ENCODE measurements at places on chromosomes 7 and 10.

GRCh38 chr7:41972270-41972669 is 264.7 kb downstream of the GLI3 start:
- no peak for DNase-seq

- DNase-seq: no peak
Measured at GRCh38 chr10:83678850-83679249, 460.5 kb upstream of the GHITM start.

DNA sequence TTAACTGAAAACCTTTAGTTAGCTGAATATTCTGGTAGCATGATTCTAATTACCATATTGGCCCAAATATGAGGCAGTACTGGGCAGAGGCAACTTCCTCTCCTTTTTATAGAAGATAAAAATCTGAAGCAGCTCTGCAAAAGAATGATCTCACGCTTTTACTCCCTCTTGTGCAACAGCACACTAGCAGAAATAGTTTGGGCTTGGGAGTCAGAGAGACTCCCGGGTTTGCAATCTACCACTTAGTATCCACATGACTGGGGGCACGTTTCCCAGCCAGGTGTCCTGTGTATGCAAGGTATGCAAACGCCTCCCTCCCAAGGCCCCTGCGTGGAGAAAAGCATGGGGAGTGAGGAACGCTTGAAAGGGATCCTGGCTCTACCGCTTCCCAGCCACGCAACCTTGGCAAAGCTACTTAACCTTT is 47.2 kb upstream of the RHEB start:
- DNase-seq: no peak

- no peak for DNase-seq
Measured at GRCh38 chr7:80640846-80641245, 2.4 kb downstream of the CD36 start.

GRCh38 chr7:147472556-147472955 is 1118.0 kb upstream of the C7orf33 start:
- DNase-seq: no peak

DNA sequence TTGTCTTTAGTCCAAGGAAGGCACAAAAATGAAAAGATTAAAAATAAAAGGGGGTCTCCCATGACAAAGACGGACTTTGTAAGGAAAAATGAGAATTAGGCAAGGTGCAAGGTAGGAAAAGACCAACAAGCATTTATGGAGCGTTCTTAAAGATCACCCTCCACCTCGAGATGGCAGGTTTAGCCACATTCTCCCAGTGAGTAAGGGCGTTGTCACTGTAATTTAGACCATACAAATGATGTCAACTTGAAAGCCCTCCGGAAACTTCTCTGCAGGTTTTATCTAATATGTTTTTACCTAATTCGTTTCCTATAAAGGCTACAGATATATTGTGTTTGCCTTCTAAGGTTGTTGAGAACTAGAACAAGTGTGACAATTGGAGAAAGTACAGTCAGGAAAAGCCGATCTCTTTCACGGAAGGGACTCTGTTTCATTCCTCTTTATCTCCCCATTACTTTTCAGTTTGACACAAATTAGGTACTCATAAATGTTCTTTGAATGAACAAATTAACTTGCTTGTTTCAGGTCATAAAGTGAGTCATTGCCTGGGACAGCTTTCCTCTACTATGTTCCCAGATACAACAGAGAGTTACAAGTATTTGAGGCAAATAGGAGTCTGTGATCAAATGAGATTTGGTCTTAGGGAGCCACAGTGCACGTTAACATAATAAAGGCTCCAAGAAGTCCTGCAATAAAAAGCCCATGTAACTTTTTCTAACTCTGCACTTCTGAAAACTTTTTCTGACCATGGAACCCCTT is 102.6 kb upstream of the HABP2 start:
- no peak for DNase-seq

DNA sequence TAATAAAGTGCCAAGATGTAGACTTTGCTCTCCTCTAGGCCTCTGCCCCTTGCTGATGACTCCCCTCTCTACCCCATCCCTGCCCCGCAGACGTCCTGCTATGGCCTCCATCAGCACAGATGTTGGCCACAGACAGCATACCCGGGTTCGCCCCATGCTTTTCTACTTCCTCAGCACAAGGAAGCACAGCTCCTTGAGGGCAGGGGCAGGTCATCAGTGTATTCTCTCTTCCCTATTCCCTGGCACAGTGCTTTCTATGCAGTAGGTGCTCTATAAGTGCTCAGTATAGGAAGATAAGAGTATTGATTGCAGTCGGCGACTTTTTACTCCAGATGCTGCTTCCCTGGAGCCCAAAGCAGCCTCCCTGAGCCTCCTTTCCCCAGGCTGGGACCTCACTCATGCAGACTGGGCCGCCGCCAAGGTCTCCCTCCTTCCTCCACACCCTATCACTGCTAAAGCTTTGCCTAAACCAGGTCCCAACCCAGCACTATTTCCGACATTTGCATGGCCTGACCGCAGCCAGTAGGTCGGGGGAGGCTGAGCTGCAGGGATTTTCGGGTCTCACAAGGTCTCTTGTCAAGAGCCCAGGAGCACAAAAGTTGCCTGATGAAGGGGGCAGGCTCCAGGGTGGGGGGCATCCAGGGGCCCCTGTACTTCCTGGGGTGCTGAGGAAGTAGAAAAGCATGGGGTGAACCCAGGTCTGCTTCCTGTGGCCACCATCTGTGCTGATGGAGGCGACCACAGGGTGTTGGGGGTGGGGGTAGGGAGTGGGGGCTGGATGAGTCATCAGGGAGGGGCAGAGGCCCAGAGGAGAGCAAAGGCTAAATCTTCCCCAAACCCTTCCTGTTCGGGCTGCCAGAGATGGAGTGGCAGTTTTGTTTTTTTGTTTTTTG is 8.0 kb downstream of the CALHM3 start:
- DNase-seq: peak; percentile 57

- DNase-seq: no peak
Measured at GRCh38 chr7:80215734-80216133, 81.1 kb downstream of the GNAI1 start.

GRCh38 chr7:30764030-30764975 is 6.9 kb upstream of the MINDY4 start:
- no peak for DNase-seq

DNA sequence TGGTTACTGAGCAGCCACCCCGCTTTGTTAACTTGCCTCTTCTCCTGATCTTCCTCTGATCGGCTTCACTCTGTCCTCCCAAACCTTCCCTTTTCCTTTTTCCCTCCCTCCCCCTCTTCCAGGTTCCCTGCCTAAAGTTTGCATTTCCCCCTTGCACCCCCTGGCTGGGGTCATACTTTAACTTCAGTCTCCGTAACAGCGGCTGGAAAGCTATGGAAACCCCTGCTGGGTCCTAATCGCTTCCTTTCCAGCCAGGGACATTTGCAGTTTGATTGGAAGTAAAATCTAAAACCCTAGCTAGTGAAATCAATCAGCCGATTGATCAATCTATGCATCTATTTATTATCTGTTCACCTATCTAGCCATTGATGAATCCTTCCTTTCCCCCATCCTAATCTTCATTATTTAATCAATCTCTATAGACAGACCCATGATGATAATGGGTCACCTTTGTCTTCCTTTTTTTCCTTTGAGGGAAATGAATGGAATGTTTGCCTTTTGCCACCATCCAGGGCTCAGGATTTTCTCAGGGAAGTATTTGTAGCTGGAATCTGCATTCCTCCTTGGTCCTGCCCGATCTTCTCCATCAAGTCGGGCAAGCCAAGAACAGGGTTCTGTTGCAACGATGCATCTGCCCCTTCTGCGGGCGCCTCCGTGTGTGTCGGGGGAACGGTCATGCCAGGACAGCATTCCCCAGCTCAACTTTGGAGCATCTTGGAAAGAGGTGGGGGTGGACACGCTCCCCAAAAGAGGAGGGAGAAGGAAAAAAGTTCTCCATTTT is 8.8 kb downstream of the GATA3 start:
- no peak for DNase-seq

Data from left colon (tissue), 2 donors.